ENCODE measurements at places on chromosomes 1 and 21.

GRCh38 chr21:25759573-25759972 is 24.8 kb downstream of the GABPA start:
- no peak for DNase-seq

GRCh38 chr1:29592731-29593130 is 356.4 kb downstream of the PTPRU start:
- no peak for DNase-seq

DNA sequence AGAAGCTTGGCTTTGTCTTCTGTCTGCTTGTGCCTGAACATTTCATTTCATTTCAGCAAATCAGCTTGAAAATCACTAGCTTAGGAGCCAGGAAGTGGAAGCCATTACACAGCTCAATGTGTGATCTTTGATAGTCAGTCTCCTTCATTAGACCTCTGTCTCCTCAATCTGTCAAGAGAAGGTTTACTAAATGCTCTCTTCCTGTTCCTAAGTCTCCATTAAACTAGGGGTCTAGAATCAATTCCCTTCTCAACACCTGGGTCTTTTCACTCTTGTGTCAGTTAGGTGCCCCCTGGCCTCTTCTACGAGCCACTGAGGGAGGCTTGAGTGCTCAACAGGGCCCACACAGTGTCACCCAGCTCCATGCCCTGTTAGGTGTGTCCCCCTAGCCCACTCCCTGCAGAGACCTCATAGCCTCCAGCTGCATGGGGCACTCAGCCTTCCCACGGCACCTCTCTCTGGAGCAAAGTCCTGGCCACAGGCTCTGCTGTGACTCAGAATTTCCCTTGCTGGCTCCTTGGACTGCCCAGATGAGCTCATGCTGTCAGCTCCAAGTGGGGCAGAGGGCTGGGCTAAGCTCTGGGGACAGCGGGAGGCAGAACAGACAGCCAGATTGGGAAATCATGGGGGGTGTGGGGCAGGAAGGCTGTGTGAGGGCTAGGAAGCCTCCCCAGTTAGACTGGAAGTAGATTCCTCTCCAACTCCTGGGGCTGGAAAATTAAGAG is 115.7 kb upstream of the IPO9 start:
- DNase-seq = no peak

- peak; percentile 13 for DNase-seq
Measured at GRCh38 chr1:231460614-231461013, 38.5 kb upstream of the EGLN1 start.

- DNase-seq = no peak
Measured at GRCh38 chr1:65147424-65148177, 402 bp upstream of the AK4 start.

DNA sequence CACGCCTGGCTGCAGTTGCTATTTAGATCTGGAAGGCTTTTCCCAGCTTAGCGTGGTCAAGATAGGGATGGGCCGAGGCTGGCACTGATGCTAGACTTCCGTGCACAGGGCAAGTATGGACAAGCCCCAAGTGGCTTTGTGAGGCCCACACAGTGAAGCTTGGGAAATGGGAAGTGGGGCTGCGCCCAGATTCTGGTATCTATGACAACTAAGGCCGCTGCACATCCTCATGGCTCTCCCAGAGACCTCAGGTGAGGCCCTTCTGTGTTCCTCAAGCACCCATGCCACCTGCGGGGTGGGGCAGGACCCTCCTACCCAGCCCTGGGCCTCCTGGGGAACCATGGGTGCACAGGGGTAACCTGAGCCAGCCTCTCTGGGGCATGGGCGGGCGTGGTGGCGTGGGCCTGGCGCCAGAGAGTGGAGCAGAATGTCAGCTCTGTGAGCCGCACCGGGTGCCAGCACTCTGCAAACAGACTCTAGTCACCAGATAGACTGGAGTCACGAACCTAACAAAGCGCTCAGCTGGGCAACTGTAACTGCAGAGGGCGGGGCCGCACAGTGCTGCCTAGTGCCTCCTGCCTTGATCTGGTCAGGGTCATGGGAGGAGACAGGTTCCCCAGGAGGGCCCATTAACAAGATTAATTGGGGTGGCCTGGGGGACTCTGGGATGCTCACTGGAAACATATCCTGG is 46.4 kb downstream of the ELF3 start:
- DNase-seq = no peak

GRCh38 chr1:3028531-3029282 is 7.4 kb downstream of the ACTRT2 start:
- DNase-seq = no peak

DNA sequence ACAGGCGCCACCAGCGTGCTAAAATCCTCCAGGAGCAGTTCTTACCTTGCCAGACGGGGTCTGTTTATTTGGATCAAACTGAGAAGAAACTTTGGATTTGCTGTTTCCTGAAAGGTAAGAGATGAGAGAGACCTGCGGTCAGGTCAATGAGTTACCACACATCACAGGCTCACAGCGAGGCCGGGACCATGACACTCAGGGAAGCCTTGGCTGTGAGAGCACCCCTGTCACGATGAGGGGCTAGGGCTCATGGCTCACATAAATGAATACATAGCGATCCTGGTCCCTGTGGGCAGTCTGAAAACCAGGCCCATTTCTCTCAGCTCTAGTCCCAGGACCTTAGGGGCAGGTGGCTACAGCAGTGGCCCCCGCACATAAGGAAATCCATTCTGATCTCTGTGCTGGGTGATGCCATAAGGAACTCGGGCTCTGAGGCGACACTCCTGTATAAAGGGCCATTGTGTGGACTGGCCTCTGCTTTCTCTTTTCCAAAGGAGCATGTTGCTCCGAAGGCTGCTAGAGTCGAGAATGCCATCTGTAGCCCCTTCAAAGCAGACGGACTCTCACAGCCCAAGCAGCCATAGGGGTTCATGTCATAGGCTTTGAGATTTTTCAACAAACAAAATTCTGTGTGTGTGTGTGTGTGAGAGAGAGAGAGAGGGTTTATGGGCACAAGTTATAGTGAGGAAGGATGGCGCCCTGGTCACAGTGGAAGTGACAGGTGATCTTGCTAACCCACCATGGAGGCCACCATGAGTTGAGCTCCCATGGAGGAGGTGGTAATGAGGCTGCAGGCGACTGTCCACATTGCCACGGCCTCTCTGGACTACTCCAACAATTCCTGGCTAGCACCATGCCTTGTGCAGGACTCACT is 9.0 kb upstream of the SRM start:
- DNase-seq = no peak

GRCh38 chr1:1451696-1452364 is 2.3 kb downstream of the ATAD3C start:
- no peak for DNase-seq

DNA sequence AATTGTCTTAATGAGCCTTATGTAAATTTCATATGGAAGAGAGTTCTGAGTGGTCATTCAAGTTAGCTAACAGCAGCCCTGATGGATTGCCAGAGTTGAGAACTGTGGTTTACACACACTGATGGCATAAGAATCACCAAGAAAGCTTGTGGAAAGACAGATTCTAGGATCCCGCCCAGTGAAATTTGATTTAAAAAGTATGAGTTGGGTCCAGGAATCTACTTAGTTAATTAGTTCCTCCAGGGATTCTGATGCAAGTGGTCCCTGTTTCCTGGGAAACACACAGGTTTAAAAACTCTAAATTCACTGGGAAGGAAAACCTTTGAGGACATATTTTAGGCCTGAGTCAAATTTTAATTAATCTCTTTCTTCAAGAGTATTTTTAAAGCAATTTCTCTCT is 144.3 kb downstream of the NTPCR start:
- no peak for DNase-seq

GRCh38 chr1:179251675-179252074 is 22.2 kb upstream of the ABL2 start:
- DNase-seq = no peak

- DNase-seq = peak; percentile 25
Measured at GRCh38 chr1:229514578-229515275, 6.6 kb upstream of the NUP133 start.

GRCh38 chr1:151980287-151981177 is 13.1 kb downstream of the S100A10 start:
- no peak for DNase-seq
